Peyer's patch (tissue), 4 donors: ENCODE measurements at places on chromosomes 6 and 20. TPM values are rescaled to one million over a fixed set of nuclear protein-coding genes. Genes with fewer than 3 reads are reported as not detected.

The BNIP5 gene
- total RNA-seq = 35.4 TPM

The PLA2G7 gene
- 0.80 TPM for total RNA-seq

The TMEM170B gene
- 0.35 TPM for total RNA-seq

The CALHM5 gene
- total RNA-seq = 0.09 TPM

The GABRR1 gene
- not detected for total RNA-seq

The EPHA7 gene
- total RNA-seq = 1.5 TPM

The SLC24A3 gene
- 38.8 TPM for total RNA-seq

The GDAP1L1 gene
- not detected for total RNA-seq

The IMPG1 gene
- not detected for total RNA-seq

The SYNJ2 gene
- 47.2 TPM for total RNA-seq

The NKAIN2 gene
- total RNA-seq = not detected

The SLC22A16 gene
- not detected for total RNA-seq
